ENCODE measurements at places on chromosomes 2 and 18. TPM values are rescaled to one million over a fixed set of nuclear protein-coding genes. Genes with fewer than 3 reads are reported as not detected.

Gene MYO7B
- polyA plus RNA-seq: 0.46 TPM

Gene SP100
- polyA plus RNA-seq: 40.8 TPM

Gene CAPN14
- polyA plus RNA-seq: 0.06 TPM

Gene ANKRD30B
- not detected for polyA plus RNA-seq

Gene GPR148
- not detected for polyA plus RNA-seq

Gene GRB14
- 1.3 TPM for polyA plus RNA-seq

Gene REEP1
- polyA plus RNA-seq: 3.0 TPM

Gene PHLPP1
- 2.6 TPM for polyA plus RNA-seq

Gene IL36RN
- polyA plus RNA-seq: not detected

Gene PLGLB1
- 4.6 TPM for polyA plus RNA-seq

Gene CCDC74A
- polyA plus RNA-seq: 6.0 TPM

Gene BOLL
- polyA plus RNA-seq: not detected

Gene RPRM
- polyA plus RNA-seq: 7.8 TPM

Gene RPL37A
- polyA plus RNA-seq: 4,475 TPM

Gene ABCG8
- polyA plus RNA-seq: not detected

Measured in stomach (tissue), 19 donors.